Upper lobe of left lung (tissue), 6 donors: ENCODE measurements at places on chromosomes 7 and 10. TPM values are rescaled to one million over a fixed set of nuclear protein-coding genes. Genes with fewer than 3 reads are reported as not detected.
A peak's percentile ranks its signal among the peaks of the same experiment; 100 is the strongest.

- H3K36me3 ChIP-seq = no peaks in the 10 kb centered on the region
- no peak for DNase-seq
- no peaks in the 10 kb centered on the region for H3K27me3 ChIP-seq
- no peak overlapping the region for H3K27ac ChIP-seq
- no peaks in the 10 kb centered on the region for H3K4me1 ChIP-seq
- no peak overlapping the region for H3K4me3 ChIP-seq
Measured at GRCh38 chr10:36507715-36508114, 617.7 kb upstream of the ANKRD30A start.

DNA sequence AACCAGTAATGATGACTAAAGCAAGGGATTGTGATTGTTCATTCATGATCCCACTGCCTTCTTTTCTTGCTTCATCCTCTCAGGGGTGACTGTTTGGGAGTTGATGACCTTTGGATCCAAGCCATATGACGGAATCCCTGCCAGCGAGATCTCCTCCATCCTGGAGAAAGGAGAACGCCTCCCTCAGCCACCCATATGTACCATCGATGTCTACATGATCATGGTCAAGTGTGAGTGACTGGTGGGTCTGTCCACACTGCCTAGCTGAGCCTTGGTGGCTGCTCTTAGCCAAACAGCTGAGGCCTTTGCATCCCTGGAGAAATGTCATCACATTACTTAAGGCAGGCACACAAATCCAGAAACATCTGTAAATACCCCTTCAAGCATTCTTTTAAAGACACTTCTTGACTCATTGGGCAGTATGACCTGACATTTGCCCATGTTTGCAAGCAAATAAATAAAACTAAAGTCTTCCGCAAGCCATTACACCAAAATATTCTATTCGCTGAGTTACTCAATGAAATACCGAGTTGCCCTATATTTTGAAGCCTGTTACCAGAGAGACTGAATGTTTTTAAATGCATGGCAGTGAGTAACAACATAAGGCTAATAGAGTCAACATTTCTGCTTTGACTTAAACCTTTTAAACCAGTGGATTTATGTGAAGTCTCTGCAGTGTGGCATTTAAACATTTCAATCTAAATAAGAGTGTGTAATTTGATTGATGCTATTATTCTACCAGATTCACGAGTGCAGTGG, 166.3 kb upstream of the LANCL2 start:
- H3K27me3 ChIP-seq = no peaks in the 10 kb centered on the region
- no peak for DNase-seq
- H3K4me1 ChIP-seq = peaks cover 13% of the 10 kb centered on the region
- H3K36me3 ChIP-seq = peaks cover 59% of the 10 kb centered on the region
- H3K4me3 ChIP-seq = no peak overlapping the region

TFEC gene
- total RNA-seq = 29.4 TPM

DNA sequence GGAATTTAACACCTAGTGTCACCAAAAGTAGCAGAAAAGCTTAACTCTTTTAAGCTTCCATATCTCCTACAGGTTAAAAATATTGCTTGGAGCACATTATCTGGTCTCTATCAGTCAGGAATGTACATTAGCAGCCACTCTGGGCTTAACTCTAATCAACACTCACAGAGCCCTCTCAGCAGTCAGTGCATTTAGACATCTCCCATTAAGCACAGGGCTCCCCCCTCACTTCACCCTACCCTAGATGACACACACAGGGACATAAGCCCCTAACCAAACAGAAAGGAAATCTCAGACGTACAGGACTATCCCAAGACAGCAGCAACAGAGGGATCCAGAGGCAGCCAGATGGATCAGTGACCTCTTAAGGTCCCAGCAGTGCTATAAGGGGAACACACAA, 26.4 kb downstream of the FBXW4 start:
- peaks cover 54% of the 10 kb centered on the region for H3K36me3 ChIP-seq

- no peak overlapping the region for H3K4me3 ChIP-seq
- H3K27me3 ChIP-seq = no peaks in the 10 kb centered on the region
- H3K4me1 ChIP-seq = no peaks in the 10 kb centered on the region
- DNase-seq = no peak
- H3K36me3 ChIP-seq = no peaks in the 10 kb centered on the region
Measured at GRCh38 chr7:67758551-67758950, 761.9 kb downstream of the TYW1 start.

CDC14C gene
- not detected for total RNA-seq

DNA sequence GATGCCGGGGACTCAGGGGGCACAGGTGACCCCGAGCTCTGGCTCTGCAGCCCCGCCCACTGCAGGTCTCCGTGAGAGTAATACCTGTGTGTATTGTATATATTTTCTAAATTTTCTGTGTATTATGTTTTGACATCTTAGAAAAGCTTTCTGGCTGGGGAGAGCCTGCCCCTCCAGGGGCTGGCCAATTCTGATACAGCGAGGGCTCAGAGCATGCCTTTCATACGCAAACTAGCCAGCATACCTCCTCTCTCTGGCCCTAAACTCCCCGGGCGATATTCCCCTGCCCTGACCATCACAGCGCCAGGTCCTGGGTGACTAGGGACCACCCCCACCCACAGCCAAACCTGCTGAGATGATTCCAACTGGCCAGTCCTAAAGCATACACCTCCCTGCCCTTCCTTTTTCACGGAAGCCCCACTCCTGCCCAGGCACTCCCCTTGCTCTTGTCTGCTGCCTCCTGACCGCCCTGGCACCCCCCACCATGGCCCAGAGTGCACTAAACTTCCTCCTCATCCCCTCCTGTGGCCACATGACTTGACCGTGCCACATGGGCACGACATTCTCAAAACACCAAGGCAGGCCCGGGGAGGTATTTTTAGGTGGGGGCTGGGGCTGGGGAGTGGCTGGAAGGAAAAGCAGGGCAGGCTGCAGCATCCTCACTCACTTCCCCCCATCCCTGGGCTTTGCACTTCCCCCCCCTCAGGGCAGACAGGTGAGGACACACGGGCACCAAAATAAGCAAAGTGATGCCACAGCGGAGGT, 61.5 kb downstream of the INSIG1 start:
- DNase-seq = no peak
- H3K36me3 ChIP-seq = no peaks in the 10 kb centered on the region
- no peak overlapping the region for H3K4me3 ChIP-seq
- no peaks in the 10 kb centered on the region for H3K4me1 ChIP-seq
- H3K27ac ChIP-seq = no peak overlapping the region

GRCh38 chr10:75512203-75512933, 80.9 kb downstream of the LRMDA start:
- no peaks in the 10 kb centered on the region for H3K36me3 ChIP-seq
- no peak overlapping the region for H3K27ac ChIP-seq
- H3K27me3 ChIP-seq = no peaks in the 10 kb centered on the region
- DNase-seq = peak; percentile 72
- H3K4me3 ChIP-seq = no peak overlapping the region

DRGX gene
- total RNA-seq = 0.17 TPM

DNA sequence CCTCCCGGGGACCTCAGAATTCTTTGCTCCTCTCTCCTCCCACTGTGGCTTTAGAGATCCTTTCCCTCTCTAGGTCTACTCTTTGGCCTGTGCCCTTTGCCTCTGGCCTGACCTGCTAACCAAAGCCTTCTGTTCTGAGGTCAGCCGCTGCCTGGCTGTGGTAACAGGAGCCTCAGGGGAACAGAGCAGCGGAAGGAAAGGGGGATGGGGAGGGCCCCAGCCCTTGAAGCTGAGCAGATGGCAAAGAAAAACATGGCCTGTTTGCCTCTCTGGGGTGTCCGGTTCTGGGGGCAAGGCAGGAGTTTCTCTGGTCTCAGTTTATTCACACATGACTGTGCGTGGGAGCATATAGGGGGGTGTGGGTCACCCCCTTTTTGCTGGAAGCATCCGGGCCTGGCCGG, 28.2 kb downstream of the COL26A1 start:
- no peak for DNase-seq
- no peak overlapping the region for H3K27ac ChIP-seq
- no peaks in the 10 kb centered on the region for H3K36me3 ChIP-seq
- no peaks in the 10 kb centered on the region for H3K27me3 ChIP-seq
- H3K4me1 ChIP-seq = no peaks in the 10 kb centered on the region
- H3K4me3 ChIP-seq = no peak overlapping the region

- DNase-seq = no peak
- peaks cover 7% of the 10 kb centered on the region for H3K4me1 ChIP-seq
- H3K36me3 ChIP-seq = no peaks in the 10 kb centered on the region
- H3K4me3 ChIP-seq = no peak overlapping the region
Measured at GRCh38 chr7:151934584-151934983, 21.7 kb upstream of the GALNTL5 start.

SLC37A3 gene
- total RNA-seq = 33.9 TPM

DNA sequence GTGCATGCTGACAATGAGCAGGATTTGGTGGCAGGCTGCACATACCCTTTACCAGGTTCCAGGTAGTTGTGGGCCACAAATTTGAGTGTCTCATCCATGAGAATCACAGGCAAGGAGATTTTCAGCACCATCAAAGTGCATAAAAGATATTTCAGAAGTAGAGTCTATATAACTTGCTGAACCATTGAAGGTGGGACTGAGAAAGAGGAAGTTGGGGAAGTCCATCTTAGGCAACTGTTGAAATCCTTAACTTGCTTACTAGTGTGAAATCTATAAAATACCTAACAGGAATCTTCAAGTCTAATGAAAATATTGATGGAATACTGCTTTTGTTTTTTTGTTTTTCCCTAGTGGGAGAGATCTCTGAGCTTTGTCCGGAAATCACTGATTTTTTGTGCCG, 325.1 kb upstream of the PLXDC2 start:
- H3K27me3 ChIP-seq = no peaks in the 10 kb centered on the region
- no peaks in the 10 kb centered on the region for H3K36me3 ChIP-seq
- H3K4me3 ChIP-seq = no peak overlapping the region
- DNase-seq = no peak

PLEKHA8 gene
- 19.1 TPM for total RNA-seq

- H3K4me3 ChIP-seq = no peak overlapping the region
- no peak for DNase-seq
- no peak overlapping the region for H3K27ac ChIP-seq
- no peaks in the 10 kb centered on the region for H3K4me1 ChIP-seq
Measured at GRCh38 chr7:24734306-24734705, 23.0 kb downstream of the GSDME start.

MSMB gene
- not detected for total RNA-seq

GRID2IP gene
- 0.30 TPM for total RNA-seq

RNF148 gene
- total RNA-seq = 7.9 TPM

- no peak overlapping the region for H3K4me3 ChIP-seq
- H3K27ac ChIP-seq = no peak overlapping the region
- no peaks in the 10 kb centered on the region for H3K36me3 ChIP-seq
- peak; percentile 14 for DNase-seq
Measured at GRCh38 chr10:1156921-1157614, 100.9 kb downstream of the WDR37 start.

CRTAC1 gene
- total RNA-seq = 54.7 TPM

DNA sequence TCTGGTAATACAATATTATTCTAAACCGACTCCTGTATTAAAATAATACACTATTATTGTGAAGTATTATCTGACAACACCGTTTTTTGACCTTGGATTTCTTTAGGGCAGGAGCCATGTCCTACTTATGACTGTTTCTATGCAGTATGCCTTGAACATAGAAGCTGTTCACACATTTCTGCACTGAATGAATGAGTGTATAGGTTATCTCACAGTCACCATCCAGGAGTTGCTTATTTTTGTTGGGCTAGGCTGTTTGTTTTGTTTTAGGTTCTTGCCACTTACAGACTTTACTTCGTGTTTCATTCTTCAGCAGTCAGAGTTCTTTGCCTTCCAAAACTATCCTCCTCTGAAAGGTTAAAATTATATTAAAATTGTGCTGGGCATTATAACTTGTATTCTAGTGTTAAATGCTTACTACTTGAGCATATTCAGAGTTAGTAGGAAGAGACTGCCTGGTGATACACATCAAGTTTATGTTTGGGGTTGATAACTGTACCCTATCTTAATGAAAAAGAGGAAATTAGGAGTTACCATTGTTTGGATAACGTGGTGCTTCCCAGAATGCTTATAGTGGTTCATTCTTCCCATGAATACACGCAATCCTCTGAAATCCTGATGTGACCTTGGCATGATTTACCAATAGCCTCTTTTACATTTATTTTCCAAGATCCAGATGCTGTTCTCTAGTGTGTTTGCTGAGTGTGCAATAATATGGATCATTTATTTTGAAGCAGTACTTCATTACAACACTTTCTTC, 1.7 kb downstream of the RALA start:
- H3K4me3 ChIP-seq = peak overlapping the region; percentile 84
- no peaks in the 10 kb centered on the region for H3K27me3 ChIP-seq

CHPF2 gene
- total RNA-seq = 50.8 TPM

GRCh38 chr7:157318015-157318706, 18.6 kb upstream of the DNAJB6 start:
- H3K4me1 ChIP-seq = no peaks in the 10 kb centered on the region
- peak overlapping the region; percentile 54 for H3K27ac ChIP-seq
- no peaks in the 10 kb centered on the region for H3K36me3 ChIP-seq
- H3K4me3 ChIP-seq = no peak overlapping the region
- H3K27me3 ChIP-seq = no peaks in the 10 kb centered on the region

IRF5 gene
- 48.6 TPM for total RNA-seq

SPDYE2B gene
- total RNA-seq = not detected

- no peak overlapping the region for H3K4me3 ChIP-seq
- no peaks in the 10 kb centered on the region for H3K36me3 ChIP-seq
- no peak overlapping the region for H3K27ac ChIP-seq
- H3K4me1 ChIP-seq = no peaks in the 10 kb centered on the region
Measured at GRCh38 chr10:37476285-37476684, 350.9 kb downstream of the ANKRD30A start.

DNA sequence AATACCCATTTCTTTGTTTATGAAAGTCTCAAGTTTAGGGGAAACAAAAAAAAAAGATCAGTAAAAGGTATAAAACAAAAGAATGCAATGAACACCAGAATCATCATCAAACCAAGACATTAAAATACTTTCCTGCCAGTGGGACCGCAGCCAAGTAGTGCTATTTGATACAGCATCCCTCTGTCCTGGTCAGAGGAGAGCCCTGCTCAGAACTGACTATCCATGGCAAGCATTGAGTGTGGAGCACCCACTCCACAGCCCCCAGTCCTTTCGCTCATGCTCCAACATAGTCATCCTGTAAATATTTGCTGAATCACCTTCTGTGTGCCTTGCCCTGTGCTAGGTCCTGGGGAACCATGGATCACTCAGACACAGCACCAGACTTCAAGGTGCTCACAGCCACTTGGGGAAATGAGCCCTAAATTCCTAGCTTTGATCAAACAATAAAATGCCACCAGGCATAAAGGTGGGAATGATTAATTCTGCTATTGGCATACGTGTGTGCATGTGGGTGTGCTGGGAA, 213.6 kb upstream of the TBX20 start:
- DNase-seq = no peak
- no peak overlapping the region for H3K27ac ChIP-seq
- no peak overlapping the region for H3K4me3 ChIP-seq
- no peaks in the 10 kb centered on the region for H3K27me3 ChIP-seq
- H3K36me3 ChIP-seq = no peaks in the 10 kb centered on the region

PKD1L1 gene
- total RNA-seq = 0.61 TPM

DNA sequence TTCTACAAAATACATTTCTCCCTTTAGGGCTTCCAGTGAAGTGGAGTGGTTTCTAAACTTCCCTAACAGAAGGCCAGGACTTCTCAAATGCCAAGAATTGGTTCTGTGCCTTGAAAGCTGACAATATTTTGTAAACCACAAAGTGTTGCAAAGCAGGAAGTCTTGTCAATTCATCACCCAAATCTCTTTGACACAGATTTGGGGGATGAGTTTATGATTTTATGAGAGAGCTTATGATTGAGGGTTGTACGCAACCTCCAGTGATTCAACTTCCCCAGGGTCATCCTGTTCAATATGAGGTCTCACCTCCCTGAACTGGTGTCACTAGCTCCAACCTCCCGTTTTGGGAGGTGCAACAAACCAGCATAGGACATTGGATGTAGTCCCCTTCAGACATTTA, 83.7 kb downstream of the PRLHR start:
- H3K4me3 ChIP-seq = no peak overlapping the region
- H3K36me3 ChIP-seq = no peaks in the 10 kb centered on the region
- DNase-seq = no peak

- no peaks in the 10 kb centered on the region for H3K27me3 ChIP-seq
- DNase-seq = no peak
- H3K4me1 ChIP-seq = peaks cover 6% of the 10 kb centered on the region
- no peaks in the 10 kb centered on the region for H3K36me3 ChIP-seq
Measured at GRCh38 chr7:34727464-34727995, 69.5 kb downstream of the NPSR1 start.
